ENCODE measurements at places on chromosomes 12 and 14. TPM values are rescaled to one million over a fixed set of nuclear protein-coding genes. Genes with fewer than 3 reads are reported as not detected.

The SDR9C7 gene
- 0.48 TPM for total RNA-seq

The LRRC23 gene
- total RNA-seq, result 11.2 TPM

The KRT73 gene
- not detected for total RNA-seq

GRCh38 chr12:131074221-131075083 lies 120.7 kb downstream of the ADGRD1 start:
- no peaks in the 10 kb centered on the region for H3K27me3 ChIP-seq
- no peaks in the 10 kb centered on the region for H3K36me3 ChIP-seq
- H3K4me3 ChIP-seq, result no peak overlapping the region
- H3K27ac ChIP-seq, result no peak overlapping the region
- no peaks in the 10 kb centered on the region for H3K4me1 ChIP-seq

DNA sequence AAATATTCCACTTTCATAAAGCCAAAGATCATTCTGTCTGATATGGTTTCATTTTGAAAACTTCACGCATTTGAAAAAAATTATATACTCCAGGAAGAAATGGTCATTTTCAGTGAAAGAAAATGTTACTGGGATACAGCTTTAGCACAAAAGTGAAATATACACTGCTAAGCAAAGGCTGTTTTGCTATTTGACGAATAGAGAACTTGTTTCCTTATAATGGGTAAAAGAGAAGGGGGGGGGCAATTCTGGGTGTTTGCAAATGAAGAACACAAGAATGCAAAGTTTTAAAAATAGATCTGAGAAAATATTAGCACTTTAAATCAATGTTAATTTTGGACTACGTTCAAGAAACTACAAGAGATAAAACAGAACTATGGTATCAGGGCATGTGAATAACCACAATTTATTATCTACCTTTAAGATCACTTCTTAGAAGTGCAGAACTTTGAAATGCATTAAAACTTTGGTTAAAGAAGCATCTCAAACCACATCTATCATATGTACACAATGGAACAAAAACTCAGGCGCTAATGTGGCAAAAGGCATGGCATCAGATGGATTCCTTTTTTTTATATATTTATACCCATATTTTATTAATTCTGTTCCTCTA lies 51.1 kb downstream of the EFCAB11 start:
- no peak overlapping the region for H3K27ac ChIP-seq
- H3K27me3 ChIP-seq, result no peaks in the 10 kb centered on the region
- DNase-seq, result no peak
- no peaks in the 10 kb centered on the region for H3K36me3 ChIP-seq
- peak overlapping the region; percentile 54 for H3K4me3 ChIP-seq
- H3K4me1 ChIP-seq, result no peaks in the 10 kb centered on the region

DNA sequence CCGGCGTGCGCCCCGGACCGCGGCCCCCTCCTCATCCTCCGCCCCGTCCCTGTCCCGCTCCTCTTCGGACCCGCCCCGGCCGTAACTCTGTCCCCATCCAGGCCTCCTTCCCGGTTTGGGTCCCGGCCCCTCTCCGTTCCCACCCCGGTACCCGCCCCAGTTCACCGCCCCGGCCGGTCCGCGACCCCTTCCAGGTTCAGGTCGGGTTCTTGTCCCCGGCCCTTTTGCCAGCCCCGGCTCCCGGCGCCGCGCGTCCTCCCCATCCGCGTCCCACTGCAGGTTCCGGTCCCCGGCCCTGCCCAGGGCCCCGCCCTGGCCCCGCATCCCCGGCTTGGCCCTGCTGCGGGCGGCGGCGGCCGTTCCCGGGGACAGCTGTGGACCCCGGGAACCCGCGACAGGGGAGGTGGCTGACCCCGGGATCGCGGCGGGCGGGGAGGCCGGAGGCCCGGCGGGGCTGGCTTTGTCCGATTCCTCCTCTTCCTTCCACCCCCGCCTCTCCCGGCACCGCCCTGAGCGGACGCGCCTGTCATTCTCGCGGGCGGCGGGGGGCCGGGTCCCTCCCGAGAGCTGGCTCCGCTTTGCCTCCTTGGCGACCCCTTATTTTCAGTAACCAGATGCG lies 601 bp downstream of the KLC1 start:
- H3K27ac ChIP-seq, result peak overlapping the region; percentile 87
- H3K4me3 ChIP-seq, result peak overlapping the region; percentile 91
- H3K4me1 ChIP-seq, result peaks cover 5% of the 10 kb centered on the region
- H3K27me3 ChIP-seq, result no peaks in the 10 kb centered on the region
- DNase-seq, result peak; percentile 89
